T-helper 2 cell treated with Interferon-gamma antibody and Interleukin-4, amounts not matched to agents 5 μg/mL and 100 μg/mL, for 36 hours (primary cell): ENCODE measurements at places on chromosomes 11 and 22.

DNA sequence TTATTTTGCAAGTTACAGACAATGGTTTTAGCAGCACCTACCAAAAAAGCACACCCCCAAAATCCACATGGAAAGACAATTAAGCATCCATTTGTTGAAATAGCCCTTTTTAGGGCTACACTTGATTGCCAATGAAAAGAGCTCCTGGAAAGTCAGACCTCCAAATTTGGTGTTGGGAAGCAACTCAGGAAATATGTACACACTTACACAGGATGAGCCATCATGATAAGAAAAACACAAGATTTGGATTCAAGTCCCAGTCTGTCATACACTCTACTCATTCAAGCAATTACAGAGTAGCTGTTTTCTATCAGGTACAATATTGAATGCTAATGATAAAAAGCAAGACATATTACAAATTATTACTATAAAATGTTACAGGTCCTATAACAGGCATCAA lies 31.5 kb downstream of the FAM168A start:
- no peak overlapping the region for H3K4me3 ChIP-seq
- H3K36me3 ChIP-seq, result no peaks in the 10 kb centered on the region
- no peaks in the 10 kb centered on the region for H3K27me3 ChIP-seq
- DNase-seq, result no peak

GRCh38 chr22:49523374-49524008 lies 304.2 kb downstream of the BRD1 start:
- no peak overlapping the region for H3K4me3 ChIP-seq
- H3K36me3 ChIP-seq, result no peaks in the 10 kb centered on the region
- no peak for DNase-seq
- H3K27ac ChIP-seq, result no peak overlapping the region

GRCh38 chr11:20008871-20009644 lies 151.2 kb downstream of the DBX1 start:
- no peak overlapping the region for H3K4me3 ChIP-seq
- H3K4me1 ChIP-seq, result no peaks in the 10 kb centered on the region
- no peak for DNase-seq
- no peak overlapping the region for H3K27ac ChIP-seq
- no peaks in the 10 kb centered on the region for H3K36me3 ChIP-seq
- H3K27me3 ChIP-seq, result no peaks in the 10 kb centered on the region

GRCh38 chr11:86760577-86760976 lies 39.8 kb upstream of the PRSS23 start:
- no peaks in the 10 kb centered on the region for H3K4me1 ChIP-seq
- no peaks in the 10 kb centered on the region for H3K36me3 ChIP-seq
- no peaks in the 10 kb centered on the region for H3K27me3 ChIP-seq
- DNase-seq, result no peak
- H3K27ac ChIP-seq, result no peak overlapping the region

GRCh38 chr11:78689585-78690153 lies 115.0 kb upstream of the NARS2 start:
- H3K36me3 ChIP-seq, result no peaks in the 10 kb centered on the region
- H3K27ac ChIP-seq, result no peak overlapping the region
- no peaks in the 10 kb centered on the region for H3K4me1 ChIP-seq
- no peak for DNase-seq

GRCh38 chr11:21346361-21346760 lies 677.0 kb downstream of the NELL1 start:
- no peak overlapping the region for H3K27ac ChIP-seq
- H3K4me3 ChIP-seq, result no peak overlapping the region
- no peaks in the 10 kb centered on the region for H3K27me3 ChIP-seq
- DNase-seq, result no peak

DNA sequence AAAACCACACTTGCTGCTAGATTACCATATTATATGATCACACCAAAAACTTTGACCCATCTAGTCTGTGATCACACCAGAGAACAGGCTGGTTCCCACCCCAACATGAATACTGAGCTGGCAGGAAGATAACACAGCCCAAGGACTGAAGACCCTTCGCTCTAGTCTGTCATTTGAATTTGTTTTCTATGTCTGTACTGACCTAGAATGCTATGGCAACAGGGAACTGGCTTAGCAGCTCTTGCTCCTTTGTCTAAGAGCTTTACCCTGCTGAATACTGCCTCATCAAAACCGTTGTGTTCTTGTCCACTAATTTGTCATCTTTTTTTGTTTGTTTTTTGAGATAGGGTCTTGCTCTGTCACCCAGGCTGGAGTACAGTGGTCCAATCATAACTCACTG lies 420.4 kb downstream of the AASDHPPT start:
- H3K27me3 ChIP-seq, result no peaks in the 10 kb centered on the region
- H3K36me3 ChIP-seq, result no peaks in the 10 kb centered on the region
- no peaks in the 10 kb centered on the region for H3K4me1 ChIP-seq
- no peak overlapping the region for H3K4me3 ChIP-seq
- no peak for DNase-seq
- H3K27ac ChIP-seq, result no peak overlapping the region

DNA sequence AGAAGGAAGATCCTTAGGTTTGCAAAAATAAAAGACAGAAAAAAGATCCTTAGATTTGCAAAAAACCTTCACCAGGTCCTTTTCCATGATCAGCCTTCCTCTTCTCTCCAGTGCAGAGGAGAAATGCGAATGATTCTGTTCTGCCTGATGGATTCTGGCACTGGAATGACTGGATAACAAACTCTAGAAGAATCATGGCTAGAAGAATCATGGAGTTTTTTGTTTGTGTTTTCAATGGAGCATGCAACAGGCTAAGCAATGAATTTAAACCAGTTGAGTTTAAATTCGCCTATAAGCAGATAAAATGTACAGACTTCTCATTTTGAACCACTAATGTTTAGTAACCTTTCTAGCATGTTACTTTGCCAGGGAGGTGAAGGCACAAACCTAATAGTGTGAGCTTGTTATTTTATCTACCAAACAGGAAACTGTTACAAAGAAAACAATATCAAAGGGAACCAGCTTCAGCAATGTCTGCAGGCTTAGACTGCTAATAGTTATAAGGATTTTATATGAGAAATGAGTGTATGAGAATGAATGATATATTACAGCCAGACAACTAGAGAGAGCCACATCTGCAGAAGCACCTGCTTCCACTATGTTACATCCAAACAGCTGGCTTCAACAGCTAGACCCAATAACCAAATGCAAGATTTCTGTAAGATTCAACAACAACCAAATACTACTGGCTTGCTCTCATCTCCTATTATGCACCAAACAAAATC lies 64.7 kb upstream of the APOA1 start:
- no peak overlapping the region for H3K27ac ChIP-seq
- DNase-seq, result no peak
- H3K4me1 ChIP-seq, result peaks cover 11% of the 10 kb centered on the region
- no peak overlapping the region for H3K4me3 ChIP-seq
- no peaks in the 10 kb centered on the region for H3K27me3 ChIP-seq
